Activated T-helper 1 cell treated with anti-CD3 and anti-CD28 coated beads, Interleukin-12 subunit alpha, Interleukin-12 subunit beta, Interleukin-2, Interleukin-4 antibody, amounts not matched to agents 30 ng/mL and 10 ng/mL and 1 ng/mL, durations not matched to agents 14 hours and 24 hours and 36 hours (primary cell): ENCODE measurements at places on chromosomes 4 and X.

DNA sequence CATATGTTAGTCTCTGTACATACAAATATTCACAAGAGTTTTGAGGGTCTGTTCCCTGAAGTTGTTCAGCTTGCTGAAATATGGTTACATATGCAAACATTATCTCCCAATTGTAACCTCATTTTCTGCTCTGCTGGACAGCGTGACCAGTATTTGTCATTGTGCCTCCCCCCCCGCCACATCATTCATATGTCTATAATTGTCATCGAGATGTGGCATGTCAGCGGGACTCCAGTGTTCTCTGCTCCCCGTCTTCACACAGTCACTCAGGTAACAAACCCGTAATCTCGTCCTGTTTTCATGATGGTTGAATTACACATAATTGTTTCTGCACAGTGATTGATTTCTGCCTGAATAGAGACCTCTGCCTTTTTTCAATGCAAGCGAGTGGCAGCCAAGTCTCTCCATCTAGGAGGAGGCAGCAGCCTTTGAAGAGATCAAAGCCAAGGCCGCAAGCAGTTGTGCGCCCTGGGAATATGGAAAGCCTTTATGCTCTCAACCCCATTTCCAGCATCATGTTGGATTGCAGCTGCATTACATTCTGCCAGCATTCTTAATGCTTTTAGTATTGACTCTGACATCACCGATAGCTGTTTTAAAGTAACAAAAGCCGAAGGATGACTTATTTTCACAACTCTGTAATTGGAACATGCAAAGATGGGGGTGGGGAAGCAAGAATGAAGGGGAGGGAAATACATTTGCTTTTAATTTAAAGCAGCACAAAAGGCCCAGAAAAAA lies 27.4 kb downstream of the LEF1 start:
- H3K4me1 ChIP-seq, result peaks cover 92% of the 10 kb centered on the region
- no peaks in the 10 kb centered on the region for H3K27me3 ChIP-seq
- H3K27ac ChIP-seq, result peak overlapping the region; percentile 84
- DNase-seq, result no peak
- H3K4me3 ChIP-seq, result peak overlapping the region; percentile 76
- peaks cover 24% of the 10 kb centered on the region for H3K36me3 ChIP-seq

DNA sequence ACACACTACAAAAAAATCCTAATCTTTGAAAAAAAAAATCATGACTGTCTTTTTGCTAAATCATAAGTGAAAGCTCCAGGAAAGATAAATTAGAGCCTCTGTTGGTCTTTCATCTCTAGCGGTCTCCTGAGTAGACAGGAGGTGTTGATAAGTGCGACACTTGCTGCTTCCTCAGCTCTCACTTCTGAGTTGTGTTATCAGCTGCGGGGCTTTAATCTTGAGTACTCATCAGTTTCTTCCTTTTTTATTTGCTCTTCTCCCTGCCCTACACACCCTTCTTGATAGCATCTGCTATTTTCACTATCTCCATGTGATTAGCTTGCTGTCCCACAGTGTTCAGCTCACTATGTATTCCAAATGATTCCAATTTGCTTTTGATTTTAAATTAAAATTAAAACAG lies 1449.2 kb downstream of the C4orf33 start:
- no peaks in the 10 kb centered on the region for H3K4me1 ChIP-seq
- DNase-seq, result no peak
- no peaks in the 10 kb centered on the region for H3K27me3 ChIP-seq
- H3K36me3 ChIP-seq, result no peaks in the 10 kb centered on the region
- no peak overlapping the region for H3K27ac ChIP-seq
- H3K4me3 ChIP-seq, result no peak overlapping the region

DNA sequence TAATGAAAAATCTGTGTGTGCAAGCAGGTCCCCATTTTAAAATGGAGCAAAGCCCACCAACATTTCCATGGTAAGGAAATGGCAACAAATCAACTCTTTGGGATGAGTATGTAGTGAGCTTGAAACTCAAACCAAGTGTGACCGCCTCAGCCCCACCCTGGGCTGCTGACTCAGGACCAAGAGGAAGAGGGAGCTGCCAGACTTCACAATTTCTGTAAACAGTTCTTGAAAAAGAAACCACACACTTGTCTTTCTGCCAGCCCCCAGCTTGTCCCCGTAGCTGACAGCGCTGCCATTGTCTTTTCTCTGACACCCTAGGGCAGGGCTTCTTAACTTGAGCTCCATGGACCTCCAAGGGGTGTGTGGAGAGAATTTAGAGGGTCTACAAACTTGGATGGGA lies 10.3 kb downstream of the RTL5 start:
- no peak overlapping the region for H3K27ac ChIP-seq
- no peak for DNase-seq
- H3K4me1 ChIP-seq, result peaks cover 43% of the 10 kb centered on the region
- H3K36me3 ChIP-seq, result peaks cover 3% of the 10 kb centered on the region

GRCh38 chrX:119790977-119791436 lies 423 bp downstream of the RPL39 start:
- H3K4me3 ChIP-seq, result peak overlapping the region; percentile 96
- H3K36me3 ChIP-seq, result peaks cover 37% of the 10 kb centered on the region
- peak overlapping the region; percentile 95 for H3K27ac ChIP-seq
- H3K27me3 ChIP-seq, result no peaks in the 10 kb centered on the region
- peaks cover 10% of the 10 kb centered on the region for H3K4me1 ChIP-seq
- no peak for DNase-seq

- peak; percentile 69 for DNase-seq
- H3K4me1 ChIP-seq, result no peaks in the 10 kb centered on the region
- peak overlapping the region; percentile 70 for H3K4me3 ChIP-seq
- H3K36me3 ChIP-seq, result no peaks in the 10 kb centered on the region
- no peak overlapping the region for H3K27ac ChIP-seq
Observed at GRCh38 chrX:47523297-47523696, 37.7 kb upstream of the ARAF start.

GRCh38 chr4:180999217-180999616 lies 1244.0 kb upstream of the TENM3 start:
- H3K27me3 ChIP-seq, result no peaks in the 10 kb centered on the region
- no peak for DNase-seq
- H3K4me3 ChIP-seq, result no peak overlapping the region
- no peak overlapping the region for H3K27ac ChIP-seq

DNA sequence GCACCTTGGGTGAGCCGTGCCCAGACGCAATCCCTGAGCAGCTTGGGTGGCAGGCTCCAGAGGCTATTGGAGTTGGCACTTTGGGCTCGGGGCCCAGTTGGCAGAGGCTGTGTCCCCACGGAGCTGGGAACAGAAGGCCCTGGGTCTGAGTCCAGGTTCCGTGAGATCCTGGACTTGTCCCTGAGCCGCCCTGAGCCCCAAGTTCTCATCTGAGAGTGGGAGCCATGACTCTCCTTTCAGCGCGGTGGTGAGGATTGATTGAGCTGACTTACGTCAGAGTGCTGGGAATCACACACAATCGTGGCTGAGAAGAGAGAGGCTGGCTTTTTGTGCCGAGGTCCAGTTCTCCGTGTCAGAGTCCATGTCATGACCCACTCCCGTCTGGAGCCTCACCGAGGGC lies 98.0 kb downstream of the PSAPL1 start:
- no peak overlapping the region for H3K4me3 ChIP-seq
- H3K27ac ChIP-seq, result no peak overlapping the region
- H3K36me3 ChIP-seq, result no peaks in the 10 kb centered on the region
- no peak for DNase-seq
- H3K4me1 ChIP-seq, result no peaks in the 10 kb centered on the region
